ENCODE measurements at places on chromosomes 16 and 17. TPM values are rescaled to one million over a fixed set of nuclear protein-coding genes. Genes with fewer than 3 reads are reported as not detected.

Gene CACNG1
- total RNA-seq = not detected

Gene G6PC1
- not detected for total RNA-seq

Gene RNF157
- total RNA-seq = 1.6 TPM

Gene DPEP3
- not detected for total RNA-seq

Gene PROCA1
- 1.0 TPM for total RNA-seq

Gene GGT6
- 137 TPM for total RNA-seq

Data from lower leg skin (tissue), 4 donors.